ENCODE measurements at places on chromosomes 2 and 18. TPM values are rescaled to one million over a fixed set of nuclear protein-coding genes. Genes with fewer than 3 reads are reported as not detected.

The MATN3 gene
- total RNA-seq, result not detected

The CCDC138 gene
- total RNA-seq, result 4.9 TPM

The ASPRV1 gene
- total RNA-seq, result 0.84 TPM

The CENPA gene
- total RNA-seq, result 0.63 TPM

The RAD51AP2 gene
- not detected for total RNA-seq

The GALNT13 gene
- total RNA-seq, result 0.21 TPM

The BBS5 gene
- 0.21 TPM for total RNA-seq

The ALPG gene
- not detected for total RNA-seq

The FAM228A gene
- 0.10 TPM for total RNA-seq

The LRRC30 gene
- not detected for total RNA-seq

The KLHL41 gene
- 0.10 TPM for total RNA-seq

The EFR3B gene
- total RNA-seq, result under 0.01 TPM

The NT5C1B gene
- not detected for total RNA-seq

The SNED1 gene
- total RNA-seq, result 8.2 TPM

The GPR35 gene
- total RNA-seq, result 40.8 TPM

The KCNJ13 gene
- total RNA-seq, result not detected

The ABCB6 gene
- 1.3 TPM for total RNA-seq
